Pulmonary artery endothelial cell (primary cell): ENCODE measurements at places on chromosomes 6 and 20.

- DNase-seq = peak; percentile 64
These were observed 37.6 kb upstream of the HINT3 start for GRCh38 chr6:125918681-125919566.

DNA sequence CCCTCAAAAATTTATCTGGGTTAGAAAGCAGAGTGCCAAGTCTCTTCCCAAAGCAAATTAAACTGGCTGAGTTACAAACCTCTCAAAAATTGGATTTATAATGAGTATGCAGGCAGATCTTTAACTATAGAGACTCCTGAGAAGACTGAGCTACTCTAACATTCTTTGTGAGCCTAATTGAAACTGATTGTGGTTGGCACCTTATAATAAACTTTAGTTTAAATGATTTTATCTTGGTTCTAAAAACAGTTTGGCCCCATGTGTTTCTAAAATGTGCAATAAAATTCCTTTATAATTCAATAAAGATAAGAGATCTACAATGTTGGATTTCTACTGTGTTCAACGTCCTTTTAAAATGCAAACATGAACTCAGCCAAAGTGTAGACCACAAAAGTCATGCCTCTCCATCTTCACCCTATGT is 480.2 kb upstream of the RNF217 start:
- no peak for DNase-seq

- DNase-seq = no peak
These were observed 34.2 kb upstream of the BTN3A2 start for GRCh38 chr6:26330859-26331217.

- no peak for DNase-seq
These were observed 6.3 kb upstream of the FOXF2 start for GRCh38 chr6:1382883-1383728.

GRCh38 chr20:23021951-23022350 is 13.2 kb upstream of the SSTR4 start:
- DNase-seq = no peak

- no peak for DNase-seq
These were observed 40.0 kb downstream of the NUDT3 start for GRCh38 chr6:34352305-34352937.

DNA sequence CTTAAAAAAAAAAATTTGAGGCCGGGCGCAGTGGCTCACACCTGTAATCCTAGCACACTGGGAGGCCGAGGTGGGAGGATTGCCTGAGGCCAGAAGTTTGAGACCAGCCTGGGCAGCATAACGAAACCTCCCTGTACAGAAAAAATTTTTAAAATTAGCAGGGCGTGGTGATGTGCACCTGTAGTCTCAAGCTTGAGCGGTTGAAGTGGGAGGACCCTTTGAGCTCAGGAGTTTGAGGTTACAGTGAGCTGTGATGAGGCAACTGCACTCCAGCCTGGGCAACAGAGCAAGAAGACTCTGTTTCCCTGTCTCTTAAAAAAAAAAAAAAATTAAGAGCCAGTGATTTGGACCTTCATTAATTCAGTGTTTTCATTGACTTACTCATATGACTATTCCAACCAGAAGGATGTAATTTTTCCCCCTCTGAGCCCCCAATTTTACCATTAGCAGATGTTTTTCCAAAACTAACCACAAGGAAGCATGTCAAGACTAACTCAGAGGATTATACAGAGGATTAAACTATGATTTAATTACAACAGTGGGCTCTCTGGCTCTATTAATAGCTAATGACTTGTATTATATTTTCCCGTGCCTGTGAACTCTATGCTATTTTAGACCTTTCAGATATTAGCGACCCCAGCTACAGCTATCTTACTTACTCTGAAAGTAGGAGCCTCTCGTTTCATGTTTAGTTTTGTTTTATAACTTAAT is 75.1 kb downstream of the ARID1B start:
- DNase-seq = no peak

- DNase-seq = no peak
These were observed 295.6 kb upstream of the QKI start for GRCh38 chr6:163118941-163119340.

DNA sequence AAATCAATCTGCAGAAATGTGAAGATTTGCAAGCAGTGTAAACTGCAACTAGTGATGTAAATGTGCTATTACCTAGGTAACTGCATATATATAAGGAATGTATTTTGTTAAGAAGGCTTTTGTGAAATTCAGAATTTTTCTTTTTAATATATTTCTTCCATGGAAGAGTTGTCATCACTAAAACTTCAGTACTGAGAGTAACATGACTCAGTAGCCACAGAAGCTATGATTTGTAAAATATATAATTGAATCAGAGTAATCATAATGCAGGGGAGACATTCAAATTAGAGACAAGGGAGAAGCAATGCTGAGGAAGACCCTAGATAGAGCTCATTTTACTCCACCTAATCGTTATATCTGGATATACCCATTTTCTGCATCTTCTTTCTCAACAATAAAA is 141.7 kb downstream of the ADGRG6 start:
- DNase-seq = no peak

GRCh38 chr6:24378473-24379097 is 20.7 kb upstream of the DCDC2 start:
- DNase-seq = no peak

DNA sequence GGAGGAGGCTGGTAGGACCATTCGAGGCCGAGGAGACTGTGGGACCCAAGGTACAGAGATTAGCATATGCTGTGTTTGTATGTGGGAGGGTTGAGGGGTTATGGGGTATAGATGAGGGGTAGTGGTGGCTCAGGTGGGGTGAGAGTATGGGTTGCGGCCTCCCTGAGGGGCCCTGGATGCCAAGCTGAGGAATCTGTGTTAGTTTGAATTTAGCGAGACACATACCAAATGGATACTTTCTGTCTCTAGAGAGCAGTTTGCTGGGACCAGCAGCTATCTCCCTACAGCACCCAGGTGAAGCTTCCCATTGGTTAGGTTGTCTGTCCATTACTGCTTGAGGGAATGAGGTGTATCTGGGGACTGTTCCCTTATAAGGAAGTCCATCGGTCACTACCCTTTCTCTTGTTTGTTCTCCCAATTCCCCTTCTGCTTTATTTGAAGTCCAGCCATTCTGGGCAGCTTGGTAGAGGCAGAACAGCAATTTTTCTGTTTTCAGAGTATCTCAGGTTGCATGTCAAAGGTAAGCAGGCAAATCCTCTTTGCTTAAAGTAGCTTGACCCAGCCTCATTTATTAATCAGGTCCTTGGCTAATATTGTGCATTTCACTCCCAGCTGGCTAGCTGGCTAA is 15.2 kb downstream of the CHMP4B start:
- DNase-seq = no peak

DNA sequence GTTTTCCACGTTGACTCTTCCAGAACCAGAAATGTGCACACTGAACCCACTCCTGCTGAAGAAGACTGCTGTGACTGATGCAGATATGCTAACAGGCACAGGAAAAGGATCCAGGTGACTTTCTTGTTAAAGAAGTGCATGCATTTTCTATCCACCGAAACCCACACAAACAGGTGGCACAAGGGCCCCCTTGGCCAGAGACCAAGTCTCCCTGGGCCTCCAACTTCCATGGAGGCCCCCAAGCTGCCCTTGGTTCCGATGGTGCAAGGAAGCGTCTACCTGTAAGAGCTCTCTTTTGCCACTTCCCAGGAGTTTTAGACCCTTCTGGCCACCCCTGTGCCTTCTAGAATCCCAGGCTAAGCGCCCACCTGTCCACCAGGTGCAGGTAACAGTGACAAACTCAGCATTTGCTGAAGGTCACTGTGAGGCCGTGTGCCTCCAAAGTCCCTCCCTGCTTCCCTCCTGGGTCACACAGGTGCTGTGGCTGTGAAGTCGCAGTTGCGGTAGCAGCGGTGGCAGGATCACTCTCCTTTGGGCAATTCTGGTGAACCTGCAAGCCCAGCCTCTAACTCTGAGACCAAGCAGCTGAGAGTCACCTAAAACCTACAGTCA is 134.8 kb downstream of the PXDC1 start:
- no peak for DNase-seq

GRCh38 chr6:41404182-41404845 is 68.9 kb downstream of the NCR2 start:
- no peak for DNase-seq

DNA sequence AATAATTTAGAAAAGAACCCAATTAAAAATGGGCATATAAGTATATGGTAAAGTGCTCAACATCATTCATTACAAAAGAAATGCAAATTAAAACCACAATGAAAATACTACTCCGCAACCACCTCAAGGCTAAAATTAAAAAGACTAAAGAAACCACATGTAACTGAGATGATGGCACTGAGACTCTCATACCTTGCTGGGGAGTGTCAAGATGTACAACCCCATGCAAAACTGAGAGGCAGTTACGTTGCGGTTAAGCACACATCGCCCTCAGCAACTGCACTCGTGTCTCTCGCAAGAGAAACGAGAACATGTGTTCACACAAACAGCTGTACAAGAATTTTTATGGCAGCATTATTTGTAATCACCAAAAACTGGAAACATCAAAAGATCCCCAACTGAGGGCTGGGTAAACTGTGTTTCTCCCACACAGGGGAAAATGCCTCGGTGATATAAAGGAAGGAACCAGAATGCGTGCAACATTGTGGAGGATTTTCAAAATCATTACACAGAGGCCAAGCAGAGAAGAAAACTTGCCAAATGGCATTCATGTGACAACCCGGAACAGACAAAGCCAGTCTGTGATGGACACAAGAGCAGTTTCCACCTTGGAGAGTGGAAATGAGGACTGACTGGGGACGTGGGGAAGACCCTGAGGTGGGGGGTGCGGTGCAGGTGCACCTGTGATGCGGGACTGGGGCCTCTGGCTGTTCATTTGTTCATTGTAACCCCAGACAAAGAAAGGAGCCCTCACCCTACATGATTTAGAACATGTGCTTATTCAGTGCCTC is 144.9 kb downstream of the WDR27 start:
- DNase-seq = no peak

DNA sequence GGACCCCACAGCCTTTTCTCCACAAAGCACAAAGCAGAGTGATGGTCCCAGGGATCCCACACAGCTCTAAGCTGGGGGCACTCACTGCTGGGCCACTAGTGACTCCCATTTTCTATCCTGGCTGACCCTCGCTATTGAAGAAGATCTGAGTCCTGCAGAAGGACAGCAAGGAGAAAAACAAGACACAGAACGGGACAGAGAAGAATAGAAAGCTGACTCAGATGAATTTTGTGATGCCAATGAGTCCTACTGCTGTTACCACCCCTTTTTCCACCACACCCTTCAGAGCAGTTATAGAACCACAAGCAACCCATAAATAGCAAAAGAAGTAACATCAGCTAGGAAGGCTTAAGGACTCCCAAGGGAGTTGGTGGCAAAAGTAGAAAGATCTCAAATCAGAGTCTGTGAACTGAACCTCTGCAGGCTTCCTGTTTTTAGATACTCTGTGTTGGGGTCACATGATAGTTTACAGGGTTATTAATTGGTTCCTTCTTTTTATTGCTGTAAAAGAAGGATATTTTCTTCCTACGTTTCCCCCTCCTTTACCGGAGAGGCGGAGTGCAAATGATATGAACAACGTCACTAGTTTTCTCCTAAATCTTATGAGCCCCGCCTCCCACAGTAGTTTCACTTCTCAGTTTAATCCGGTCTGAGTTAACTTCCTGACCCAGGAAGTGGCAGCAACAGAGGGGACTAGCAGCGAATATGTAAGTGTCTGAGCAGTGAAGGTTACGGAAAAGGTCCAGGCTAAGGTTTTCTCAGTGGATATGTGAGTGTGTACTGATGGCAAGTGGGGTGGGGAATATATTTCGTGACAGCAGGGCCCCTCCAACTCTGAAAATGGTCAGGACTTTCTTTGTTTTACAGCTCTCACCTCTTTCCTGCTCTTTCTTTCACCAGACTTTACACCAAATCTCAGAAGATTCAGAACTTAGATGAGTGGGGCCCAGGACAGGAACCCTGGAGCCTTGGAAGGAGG is at the start of gene TRIM38:
Gene TRIM38, plus strand, starts transcription at position 654 of the 979 bp plus-strand sequence. CDS start 3,721 bp downstream, outside the sequence.
- peak; percentile 77 for DNase-seq

GRCh38 chr6:141354191-141354955 is 778.4 kb upstream of the GJE1 start:
- DNase-seq = no peak

DNA sequence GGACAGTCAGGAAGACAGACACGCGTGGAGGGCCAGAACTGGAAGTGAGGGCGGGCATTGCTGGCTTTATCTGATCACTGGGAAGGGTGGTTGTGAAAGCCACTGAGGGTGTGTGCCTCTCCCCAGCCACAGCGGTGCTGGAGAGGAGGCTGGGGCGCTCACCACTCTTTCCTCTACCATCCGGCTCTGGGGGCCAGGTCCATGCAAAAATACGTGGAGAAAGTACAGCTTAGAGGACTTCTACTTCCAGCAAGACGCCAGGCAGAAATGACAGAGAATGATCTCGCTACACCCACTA is 148.8 kb upstream of the RPS6KA2 start:
- DNase-seq = no peak

- DNase-seq = no peak
These were observed 158.6 kb downstream of the TSHZ2 start for GRCh38 chr20:53130795-53131194.

GRCh38 chr6:23329086-23329485 is 759.7 kb downstream of the HDGFL1 start:
- no peak for DNase-seq

DNA sequence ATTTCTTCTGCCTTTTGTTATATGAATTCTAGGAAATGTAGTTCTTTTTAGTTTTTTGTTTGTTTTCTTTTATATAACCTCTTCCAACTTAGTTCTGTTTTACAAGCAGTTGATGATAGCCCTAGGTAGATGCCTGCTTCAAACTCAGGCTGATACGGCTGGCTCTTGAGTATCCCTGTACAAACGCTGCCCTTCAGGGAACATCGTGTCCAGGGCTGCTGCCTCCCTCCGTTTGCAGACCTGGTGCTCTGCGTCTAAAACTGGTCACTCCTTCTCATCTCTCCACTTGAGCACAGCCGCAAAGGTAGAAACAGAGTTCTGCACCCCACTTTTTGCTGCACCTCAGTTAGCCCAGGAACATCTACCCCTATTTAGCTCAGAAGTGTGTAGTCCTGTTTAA is 310.1 kb downstream of the PRL start:
- DNase-seq = no peak

DNA sequence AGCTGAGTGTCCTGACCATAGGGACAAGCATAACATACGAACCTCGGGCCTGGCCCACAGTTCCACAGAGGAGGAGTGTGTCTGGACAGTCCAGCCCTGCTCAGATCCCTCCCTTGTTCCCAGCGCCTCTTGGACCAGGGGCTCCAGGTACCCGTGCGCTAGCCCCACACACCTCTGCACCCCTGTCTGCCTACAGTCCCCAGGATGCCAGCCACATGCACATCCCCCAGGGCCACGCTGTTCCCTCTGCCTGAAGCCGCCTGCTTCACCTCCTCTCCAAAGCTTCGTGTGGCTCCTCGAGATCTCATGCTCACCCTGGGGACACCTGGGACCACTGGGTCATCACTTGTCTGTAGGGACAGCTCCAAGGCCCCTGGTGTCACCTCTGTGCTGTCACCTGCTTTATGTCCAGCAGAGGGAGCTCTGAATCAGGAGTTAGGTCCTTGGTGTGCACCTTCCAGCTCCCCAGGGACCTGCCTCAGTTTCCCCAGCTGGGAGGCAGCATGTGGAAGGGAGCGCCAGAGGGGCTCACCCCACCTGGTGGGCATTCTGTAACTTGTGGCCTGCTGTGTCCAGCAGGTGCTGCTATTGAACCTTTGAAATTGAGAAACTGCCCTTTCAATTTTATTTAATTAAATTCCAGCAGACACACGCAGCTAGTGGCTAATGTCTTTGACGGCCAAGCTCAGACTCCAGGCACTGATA is 7.3 kb upstream of the YTHDF1 start:
- DNase-seq = no peak
